ENCODE measurements at places on chromosomes 3 and 15.
A peak's percentile ranks its signal among the peaks of the same experiment; 100 is the strongest.

GRCh38 chr3:102904629-102905028 lies 469.8 kb downstream of the ZPLD1 start:
- no peak for DNase-seq

DNA sequence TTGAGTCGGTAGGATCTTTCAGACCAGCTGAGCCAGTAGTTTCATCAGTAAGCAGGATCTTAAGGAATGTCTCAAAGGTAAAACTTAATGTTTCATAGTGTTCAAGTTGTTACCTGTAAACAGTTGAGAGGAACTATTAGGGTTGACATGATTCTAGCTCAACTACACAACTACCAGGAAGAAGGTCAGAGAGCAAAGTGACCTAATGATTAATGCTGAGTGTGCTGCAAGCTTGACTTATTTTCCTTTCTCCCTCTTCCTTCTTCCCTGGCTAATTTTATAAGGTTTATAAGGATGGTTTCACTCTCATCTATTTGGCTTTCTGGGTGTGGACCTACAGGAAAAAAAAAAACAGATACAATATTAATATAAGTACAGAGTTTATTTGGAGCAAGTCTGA lies 30.2 kb upstream of the LHFPL4 start:
- DNase-seq = no peak

DNA sequence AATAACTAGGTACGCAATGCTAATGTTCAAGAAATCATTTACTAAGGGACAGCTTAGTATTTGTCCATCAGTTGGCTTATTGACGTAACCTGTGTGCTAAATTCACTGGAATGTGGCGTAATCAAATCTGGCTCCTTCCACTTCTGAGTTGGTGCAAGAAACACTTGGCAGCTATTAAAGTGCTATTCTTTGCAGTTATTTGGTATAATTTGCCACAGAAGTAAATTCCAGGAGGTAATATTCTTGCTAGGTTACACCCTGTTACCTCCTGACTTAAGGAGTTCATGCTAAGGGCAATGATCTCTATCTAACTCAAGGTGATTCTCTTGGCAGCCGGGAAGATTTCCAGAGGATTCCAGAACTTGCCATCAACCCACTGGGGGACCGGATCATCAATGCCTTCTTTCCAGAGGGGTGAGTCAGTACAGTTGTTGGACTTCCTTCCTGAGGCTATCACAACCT lies 25.5 kb downstream of the CHP1 start:
- no peak for DNase-seq

DNA sequence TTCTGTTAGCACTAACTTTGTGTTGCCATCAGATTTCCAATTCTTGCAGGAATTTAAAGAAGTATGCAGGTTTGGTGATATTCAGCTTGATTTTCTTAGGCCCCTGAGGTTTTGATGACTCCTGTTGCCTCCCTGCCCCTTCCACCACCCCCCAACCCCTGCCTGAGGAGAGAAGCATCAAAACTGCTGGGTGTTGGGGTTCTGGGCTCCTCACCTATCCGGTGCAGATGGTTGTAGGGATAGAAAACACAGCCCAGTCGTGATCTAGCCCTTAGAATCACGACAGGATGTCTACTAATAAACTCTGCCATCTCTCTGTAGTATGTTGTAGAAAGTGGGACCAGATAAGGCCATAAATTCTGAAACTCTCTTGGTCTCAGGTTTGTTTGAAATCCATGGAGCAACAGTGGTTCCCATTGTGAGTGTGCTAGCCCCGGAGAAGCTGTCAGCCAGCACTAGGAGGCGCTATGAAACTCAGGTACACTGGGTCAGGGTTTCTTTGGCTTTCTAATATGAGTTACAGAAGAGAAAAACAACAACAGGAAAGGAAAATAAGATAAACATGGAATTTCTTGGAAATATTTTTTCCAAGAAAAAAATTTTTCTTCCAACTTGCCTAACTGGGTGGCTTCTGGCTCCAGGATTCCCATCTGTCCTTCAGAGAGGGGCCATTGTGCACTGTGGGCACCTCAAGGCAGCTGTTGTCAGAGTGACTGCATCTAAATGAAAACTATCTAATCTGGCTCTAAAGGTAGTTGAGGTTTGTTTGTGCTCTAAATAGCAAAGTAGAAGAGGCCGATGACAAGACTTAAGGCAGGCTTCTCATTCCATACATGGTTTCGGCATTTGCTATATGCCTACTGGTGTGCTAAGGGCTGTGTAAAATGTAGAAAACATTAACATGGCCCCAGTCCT lies 8.7 kb downstream of the SRP14 start:
- DNase-seq = peak; percentile 67

DNA sequence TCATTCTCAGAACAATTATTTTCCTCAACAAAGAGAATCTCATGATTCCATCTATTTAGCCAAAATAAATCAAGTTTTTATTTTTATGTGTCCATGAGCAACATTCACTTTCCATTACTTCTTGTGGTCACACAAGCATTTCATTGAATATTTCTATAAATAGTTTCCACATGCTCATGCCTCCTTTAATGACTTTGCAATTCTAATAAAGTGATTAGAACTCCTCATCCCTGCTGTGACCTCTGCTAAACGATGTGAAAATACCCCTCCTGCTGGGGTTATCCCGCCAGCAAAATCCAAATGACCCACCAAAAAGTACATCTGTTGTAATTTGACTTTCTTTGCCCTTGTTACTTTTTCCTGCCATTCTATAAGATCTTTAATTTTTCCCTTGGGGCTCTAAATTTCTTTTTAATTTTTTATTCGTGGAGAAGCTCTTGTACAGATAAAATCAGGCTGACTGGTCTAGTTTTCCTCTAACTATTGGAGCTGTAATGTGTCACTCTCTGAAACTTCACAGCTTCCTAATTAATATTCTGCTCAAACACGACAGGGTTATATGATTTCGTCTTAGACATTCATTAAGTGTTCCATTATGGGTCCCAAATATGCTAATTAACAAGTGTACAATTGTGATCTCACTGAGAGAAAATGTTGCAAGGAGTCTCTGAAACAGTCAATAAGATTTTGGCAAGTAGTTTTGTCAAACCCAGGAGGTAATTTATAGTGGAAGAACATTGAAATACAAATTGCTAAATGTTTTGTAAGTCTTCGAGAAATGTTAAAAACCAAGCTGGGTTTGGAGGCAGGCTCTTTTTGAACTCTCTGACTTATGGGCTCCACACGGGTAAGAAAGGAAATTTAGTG lies 533.1 kb upstream of the NAALADL2 start:
- DNase-seq = no peak

GRCh38 chr3:149134575-149134974 lies 5.1 kb downstream of the HPS3 start:
- DNase-seq = no peak

DNA sequence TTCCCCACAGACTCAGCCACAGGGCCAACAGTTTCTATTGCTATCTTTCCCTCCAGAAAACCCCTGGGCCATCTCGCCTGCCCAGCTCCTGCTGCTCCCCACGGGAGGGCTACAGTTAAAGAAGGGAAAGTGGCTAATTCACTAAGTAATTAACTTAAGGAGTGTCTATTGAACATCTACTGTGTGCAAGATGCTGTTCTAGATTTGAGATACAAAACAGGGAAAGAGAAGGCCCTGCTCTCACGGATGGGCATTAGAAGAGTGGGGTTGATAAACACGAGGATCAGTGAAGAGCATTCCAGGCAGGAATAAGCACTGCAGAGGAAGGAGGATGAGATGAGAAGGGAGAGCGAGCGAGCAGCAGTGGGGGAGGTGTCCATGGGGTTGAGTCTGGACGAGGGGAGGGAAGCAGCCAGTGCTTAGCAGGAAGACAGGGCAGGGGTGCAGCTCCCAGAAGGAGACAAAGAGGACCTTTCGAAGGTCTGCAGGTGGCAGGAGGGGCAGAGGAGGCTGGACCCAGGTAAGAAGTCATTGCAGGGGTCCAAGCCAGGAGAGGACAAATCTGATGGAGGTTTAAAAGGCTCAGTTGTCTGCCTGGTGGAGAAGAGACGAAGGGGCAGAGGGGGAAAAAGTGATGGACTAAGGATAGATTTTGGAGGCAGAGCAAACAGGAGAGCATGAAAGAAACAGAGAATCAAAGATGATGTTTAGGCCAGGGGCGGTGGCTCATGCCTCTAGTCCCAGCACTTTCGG lies 64.7 kb downstream of the KLF15 start:
- peak; percentile 41 for DNase-seq

- no peak for DNase-seq
Measured at GRCh38 chr3:72769758-72770540, 78.3 kb downstream of the SHQ1 start.

DNA sequence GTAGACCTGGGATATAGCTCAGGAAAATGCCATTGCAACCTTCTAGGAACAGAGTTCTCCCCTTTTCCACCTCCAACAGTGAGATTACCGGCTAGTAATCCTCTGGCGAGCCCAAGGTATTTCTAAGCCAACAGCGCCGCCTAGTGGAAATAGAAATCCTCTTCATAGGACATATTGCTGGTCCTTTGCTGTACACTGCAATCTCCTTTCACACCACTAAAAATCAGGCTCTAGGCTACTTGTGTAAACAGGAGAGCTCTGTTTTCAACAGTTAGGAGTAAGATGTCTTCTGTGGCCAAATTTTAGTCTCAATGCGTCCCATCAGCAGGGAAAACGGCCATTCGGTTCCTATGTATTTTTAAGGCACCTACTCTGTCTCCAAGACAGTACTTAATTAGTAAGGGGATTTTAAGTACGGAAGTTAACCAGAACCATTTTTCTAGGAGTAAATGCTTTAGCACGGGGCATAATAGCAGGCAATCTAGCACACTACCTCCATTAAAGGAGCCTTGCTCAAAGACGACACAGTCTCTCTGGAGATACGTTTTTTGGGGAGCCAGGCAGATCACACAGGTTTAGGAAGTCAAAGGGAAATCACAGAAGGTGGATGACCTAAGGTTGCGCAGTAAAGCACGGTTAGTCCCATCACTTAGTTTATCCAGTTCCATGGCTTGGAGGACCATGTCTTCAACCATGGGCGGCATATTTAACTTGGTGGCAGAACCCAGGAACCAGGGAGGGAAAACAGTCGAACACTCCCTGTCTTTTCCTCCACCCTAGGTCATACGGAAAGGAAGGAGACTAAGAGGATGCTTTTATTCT lies 43.8 kb downstream of the NCEH1 start:
- DNase-seq = peak; percentile 88

- DNase-seq = peak; percentile 47
Measured at GRCh38 chr3:126849768-126850167, 133.1 kb upstream of the PLXNA1 start.

DNA sequence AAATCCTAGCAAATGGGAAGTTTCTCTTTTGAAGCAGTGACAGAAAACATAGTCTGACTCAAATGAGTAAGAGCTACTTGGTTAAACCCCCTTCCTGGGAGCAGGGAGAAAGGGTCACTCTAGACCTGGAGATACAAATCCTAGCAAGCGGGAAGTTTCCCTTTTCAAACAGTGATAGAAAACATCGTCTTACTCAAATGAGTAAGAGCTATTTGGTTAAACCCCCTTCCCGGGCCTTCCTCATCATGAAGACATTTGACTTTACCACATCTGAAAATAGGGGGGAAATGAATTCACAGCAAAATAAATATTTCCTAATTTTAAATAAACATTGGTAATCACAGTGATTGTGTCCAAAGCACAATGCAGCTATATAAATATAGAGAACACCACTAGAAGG lies 79.2 kb downstream of the FOXB1 start:
- no peak for DNase-seq

Measured in islet precursor cell (in vitro differentiated cells).